Lung (tissue), 17 donors: ENCODE measurements at places on chromosomes 5 and 9. TPM values are rescaled to one million over a fixed set of nuclear protein-coding genes. Genes with fewer than 3 reads are reported as not detected.

Gene FOXD4L4
- 0.08 TPM for polyA plus RNA-seq

Gene ZNF608
- 18.0 TPM for polyA plus RNA-seq

Gene SPATA31A3
- not detected for polyA plus RNA-seq

Gene QRFP
- 0.13 TPM for polyA plus RNA-seq

Gene DRD1
- 0.23 TPM for polyA plus RNA-seq

Gene OR2V2
- polyA plus RNA-seq, result not detected

- DNase-seq, result no peak
Observed at GRCh38 chr9:27963836-27964235, 390.6 kb upstream of the C9orf72 start.

GRCh38 chr9:117411547-117411946 lies 3.3 kb downstream of the ASTN2 start:
- DNase-seq, result peak; percentile 17

- no peak for DNase-seq
Observed at GRCh38 chr9:130844044-130844451, 9.0 kb downstream of the ABL1 start.

- DNase-seq, result peak; percentile 4
Observed at GRCh38 chr5:50853151-50853550, 186.7 kb downstream of the PARP8 start.

- no peak for DNase-seq
Observed at GRCh38 chr5:148255456-148255855, 13.1 kb upstream of the SPINK13 start.

GRCh38 chr5:313806-314376 lies 7.6 kb upstream of the AHRR start:
- no peak for DNase-seq

- DNase-seq, result no peak
Observed at GRCh38 chr9:136011376-136011702, 50.2 kb upstream of the UBAC1 start.

GRCh38 chr5:145681686-145682085 lies 153.5 kb downstream of the PRELID2 start:
- DNase-seq, result peak; percentile 45

GRCh38 chr5:173771725-173772383 lies 116.3 kb upstream of the CPEB4 start:
- no peak for DNase-seq

DNA sequence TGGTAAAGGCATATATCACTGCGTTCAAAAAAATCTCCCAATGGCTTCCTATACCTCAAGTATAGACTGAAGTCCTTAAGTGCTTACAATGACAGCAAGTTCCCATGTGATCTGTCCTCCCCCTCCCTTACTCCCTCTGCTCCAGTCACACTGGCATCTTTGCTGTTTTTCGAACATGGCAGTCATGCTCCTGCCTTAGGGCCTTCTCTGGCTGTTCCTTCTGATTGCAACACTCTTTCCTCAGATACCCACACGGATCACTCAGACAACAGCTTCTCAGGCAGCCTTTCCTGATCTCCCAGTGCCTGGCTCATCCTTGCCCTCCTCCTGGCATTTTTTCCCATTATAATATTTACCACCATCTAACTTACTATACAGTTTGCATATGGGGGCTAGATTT lies 232.8 kb downstream of the ARHGEF28 start:
- DNase-seq, result no peak

DNA sequence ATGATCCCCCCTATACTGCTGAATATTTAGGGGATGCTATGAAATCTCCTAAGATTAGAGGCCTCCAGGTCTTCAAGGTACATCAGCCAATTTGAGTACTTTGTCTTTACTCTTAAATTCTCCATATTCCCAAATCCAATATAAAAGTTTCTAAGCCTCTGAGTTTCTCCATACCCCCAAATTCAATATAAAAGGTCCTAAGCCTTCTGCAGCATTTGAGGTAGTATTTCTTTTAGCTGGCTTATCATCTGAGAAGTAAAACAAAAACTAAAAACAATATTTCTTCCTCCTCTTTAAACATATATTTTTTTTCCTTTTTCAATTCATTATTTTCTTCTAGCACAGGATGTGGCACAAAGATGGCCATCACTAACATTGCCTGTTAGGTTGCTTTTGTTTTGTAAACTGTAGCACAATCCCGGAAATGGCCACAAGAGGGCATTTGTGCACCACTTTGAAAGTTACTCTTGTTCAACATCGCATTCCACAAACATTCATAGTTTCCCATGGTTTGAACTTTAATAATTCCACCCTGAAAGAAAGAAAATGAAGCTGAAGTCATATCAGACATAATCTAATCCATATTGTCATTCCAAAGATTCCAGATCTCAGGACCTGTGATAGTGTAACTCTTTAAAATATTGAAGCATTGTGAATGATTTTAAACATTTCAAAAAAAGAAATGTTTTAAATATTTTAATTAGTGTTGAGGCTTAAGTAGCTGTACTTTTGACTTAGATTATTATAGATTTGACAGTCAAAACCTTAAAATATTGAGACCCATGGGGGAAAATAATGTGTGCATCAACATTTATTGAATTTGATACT lies 21.0 kb upstream of the SCGB3A2 start:
- DNase-seq, result peak; percentile 72

DNA sequence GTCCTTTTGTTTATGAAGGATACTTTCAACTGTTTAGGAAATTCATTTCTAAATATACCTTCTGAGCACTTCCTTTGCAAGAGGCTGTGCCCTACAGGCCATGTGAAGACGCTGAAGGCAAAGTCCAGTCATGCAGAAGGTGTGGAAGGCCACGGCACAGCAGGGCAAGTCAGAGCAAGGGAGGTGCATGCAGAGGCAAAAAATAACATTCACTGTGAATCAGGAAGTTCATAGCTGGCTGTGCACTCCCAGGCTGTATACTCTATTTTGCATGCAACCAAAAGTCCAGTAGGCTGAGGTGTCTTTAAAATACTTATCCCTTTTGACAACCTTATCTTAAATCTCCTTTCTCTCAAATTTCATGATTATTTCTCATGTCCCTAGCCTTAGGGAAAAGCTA lies 50.3 kb downstream of the GNAQ start:
- no peak for DNase-seq

DNA sequence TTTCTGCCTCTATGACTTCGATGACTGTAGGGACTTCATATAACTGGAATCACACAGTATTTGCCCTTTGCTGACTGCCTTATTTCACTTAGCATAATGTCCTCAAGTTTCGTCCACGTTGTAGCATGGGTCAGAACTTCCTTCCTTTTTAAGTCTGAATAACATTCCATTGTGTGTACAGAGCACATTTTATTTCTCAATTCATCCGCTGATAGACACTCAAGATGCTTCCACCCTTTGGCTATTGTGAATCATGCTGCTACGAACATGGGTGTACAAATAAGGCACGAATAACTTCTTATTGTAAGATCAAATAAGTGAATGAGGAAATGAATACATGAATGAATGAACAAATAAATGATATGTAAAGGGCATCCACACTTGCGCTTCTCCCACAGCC lies 13.0 kb downstream of the BARX1 start:
- DNase-seq, result no peak

GRCh38 chr5:100889165-100889743 lies 13.8 kb downstream of the ST8SIA4 start:
- DNase-seq, result no peak

DNA sequence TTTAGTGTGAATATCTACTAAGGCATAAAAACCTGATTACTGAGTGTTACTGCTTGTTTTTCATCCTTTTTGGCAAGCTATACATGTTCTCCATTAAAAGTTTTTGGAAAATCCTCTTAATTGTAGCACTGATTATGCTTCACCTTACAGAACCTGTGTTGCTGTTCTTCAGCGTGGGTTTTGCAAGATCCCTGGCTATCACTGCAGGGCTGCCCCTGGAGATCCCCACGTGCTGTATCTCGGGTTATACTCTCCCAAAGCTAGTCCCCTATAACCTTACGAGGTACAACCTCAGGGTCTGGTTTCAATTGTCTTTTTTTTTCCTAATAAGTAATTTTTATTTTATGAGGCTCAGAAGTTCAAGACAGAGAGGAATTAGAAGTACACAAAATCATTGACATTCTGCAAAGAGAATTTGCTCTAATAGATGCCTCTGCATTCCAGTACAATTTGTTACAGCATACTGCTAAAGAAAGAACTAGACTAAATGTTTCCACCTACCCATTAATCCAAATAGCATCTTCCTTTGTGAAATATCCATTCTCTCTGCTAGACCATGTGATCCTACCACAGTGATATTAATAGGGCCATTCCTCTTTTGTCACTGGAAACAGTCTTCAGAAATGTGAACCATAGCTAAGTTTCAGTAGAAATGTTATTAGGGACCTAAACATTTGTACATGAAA lies 25.8 kb upstream of the CAMK4 start:
- no peak for DNase-seq
